Fibroblast of skin of scalp (primary cell): ENCODE measurements at places on chromosomes 2 and 18.

- no peak for DNase-seq
These were observed 79.5 kb upstream of the ALPP start for GRCh38 chr2:232299084-232299483.

- DNase-seq = no peak
These were observed 1291.6 kb upstream of the ZEB2 start for GRCh38 chr2:145811276-145812164.

- peak; percentile 70 for DNase-seq
These were observed 49.0 kb upstream of the BCL2L11 start for GRCh38 chr2:111071600-111072171.

- no peak for DNase-seq
These were observed 941 bp upstream of the MPPE1 start for GRCh38 chr18:11909061-11909455.

- no peak for DNase-seq
These were observed 48.2 kb upstream of the TAF1B start for GRCh38 chr2:9795071-9795470.

DNA sequence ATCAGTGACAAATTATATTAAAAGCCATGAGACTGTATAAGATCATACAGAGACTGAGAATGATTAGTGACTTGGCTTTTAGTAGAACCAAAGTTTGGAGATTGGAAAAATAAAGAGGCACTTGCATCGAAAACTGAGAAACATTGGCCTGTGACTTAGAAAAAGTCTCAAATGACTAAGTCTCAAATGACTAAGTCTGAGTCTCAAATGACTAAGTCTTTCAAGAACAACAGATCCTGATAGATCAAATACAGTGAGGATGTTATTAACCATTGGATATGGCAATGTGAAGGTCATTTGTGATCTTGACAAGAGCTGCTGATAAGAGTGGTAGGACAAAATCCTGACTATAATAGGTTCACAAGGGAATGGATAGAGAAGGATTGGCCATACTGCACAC, 135.5 kb upstream of the FANCL start:
- DNase-seq = no peak

DNA sequence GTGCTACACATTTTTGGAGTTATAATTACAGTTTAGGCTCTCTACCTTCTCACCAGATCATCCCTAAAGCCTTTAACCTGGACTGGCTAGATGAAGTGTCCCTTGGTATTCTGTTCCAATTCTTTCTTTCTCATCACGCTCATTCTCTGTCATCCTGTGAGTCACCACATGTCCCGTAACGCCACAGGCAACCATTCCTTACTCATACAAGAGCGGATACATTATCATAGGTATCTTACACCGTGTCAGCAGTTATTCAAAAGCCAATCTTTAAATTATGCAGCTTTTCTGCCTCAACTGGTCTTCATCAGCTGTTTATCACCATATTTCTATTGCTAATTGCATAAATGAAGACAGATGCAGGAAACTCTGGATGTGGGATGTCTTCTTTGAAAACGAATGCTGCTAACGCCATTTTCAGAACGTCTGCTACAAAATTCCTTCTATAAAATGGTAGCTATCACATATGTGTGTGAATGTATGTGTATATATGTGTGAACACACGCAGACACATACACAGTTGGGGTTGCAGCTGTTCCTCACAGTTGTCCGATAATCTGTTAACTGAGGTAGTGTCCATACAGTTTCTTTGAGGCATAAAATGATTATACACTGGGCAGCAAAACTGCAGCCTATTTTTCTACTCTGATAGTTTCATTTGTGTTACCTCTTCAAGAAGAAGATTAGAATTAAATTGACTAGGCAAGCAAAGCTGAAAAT, 47.9 kb downstream of the EML6 start:
- peak; percentile 54 for DNase-seq

DNA sequence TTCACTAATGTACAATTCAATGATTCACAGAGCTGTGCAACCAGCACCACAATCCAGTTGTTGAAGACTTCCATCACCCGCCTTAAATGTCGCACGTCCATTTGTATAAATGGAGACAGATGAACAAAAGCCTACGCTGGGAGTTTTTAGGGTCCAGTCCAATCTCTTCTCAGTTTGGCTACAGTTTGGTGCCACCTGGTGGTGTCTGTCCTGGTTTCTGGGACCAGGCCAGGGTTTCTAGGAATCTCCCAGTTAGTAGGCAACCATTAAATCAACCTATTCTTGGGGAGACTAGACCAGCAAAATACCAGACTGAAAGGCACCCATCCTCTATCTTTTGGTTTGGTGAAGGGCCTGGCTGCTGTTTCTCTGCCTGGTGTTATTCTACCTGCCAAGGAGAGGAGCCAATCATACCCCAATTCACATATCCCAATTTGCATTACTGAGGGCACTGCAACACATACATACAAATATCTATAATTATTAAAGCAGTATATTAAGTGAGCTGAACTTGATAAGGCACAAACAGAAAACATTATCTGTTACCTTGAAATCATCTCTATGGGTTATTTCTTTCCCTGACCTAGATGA, 3.2 kb upstream of the DDX1 start:
- DNase-seq = peak; percentile 66

DNA sequence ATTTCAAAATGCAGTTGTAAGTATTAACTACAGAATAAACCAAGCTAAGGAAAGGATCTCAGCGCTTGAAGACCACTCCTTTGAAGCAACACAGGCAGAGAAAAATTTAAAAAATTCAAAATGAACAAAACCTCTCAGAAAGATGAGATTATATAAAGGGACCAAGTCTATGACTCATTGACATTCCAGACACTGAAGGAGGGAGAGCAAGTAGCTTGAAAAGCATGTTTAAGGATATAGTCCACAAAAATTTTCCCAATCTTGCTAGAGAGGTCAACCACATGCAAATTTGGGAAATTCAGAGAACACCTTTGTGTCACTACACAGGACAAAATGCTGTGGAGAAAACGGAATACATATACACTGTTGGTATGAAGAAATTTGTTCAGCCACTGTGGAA, 112.6 kb upstream of the MC4R start:
- peak; percentile 84 for DNase-seq

- no peak for DNase-seq
These were observed 50.9 kb downstream of the CABYR start for GRCh38 chr18:24189664-24190346.

DNA sequence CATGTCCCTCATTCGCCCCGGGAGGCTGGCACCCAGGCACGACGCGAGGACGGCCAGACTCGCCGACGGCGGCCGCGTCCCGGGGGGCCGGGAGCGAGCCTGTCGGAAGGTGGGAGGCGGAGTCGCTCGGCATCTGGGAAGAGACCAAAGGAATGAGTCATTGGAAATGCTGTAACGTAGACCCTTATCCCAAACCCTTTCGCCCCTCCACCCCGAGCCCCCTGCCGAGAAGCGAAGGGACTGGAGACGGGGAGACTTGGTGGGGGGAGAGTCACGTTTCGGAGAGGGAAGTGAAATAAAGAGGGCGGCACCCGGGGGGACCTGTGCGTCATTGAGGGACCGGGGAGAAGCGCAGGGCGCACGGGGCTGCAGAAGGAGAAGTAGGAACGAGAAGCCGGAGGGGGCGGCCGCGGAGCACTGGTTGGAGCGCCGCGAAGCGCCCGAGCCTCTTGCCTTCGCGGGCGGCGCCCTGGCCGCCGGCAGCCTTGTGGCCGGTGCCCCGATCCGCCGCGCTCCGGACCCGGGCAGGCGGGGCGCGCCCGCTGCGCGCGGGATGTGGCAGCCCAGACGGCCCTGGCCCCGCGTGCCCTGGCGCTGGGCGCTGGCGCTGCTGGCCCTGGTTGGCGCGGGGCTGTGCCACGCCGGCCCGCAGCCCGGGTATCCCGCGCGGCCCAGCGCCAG, at the start of gene EMILIN2:
TSS of gene EMILIN2 (plus strand) at position 371 of the 681 bp plus-strand sequence. CDS start at position 554, 183 bp downstream.
- DNase-seq = peak; percentile 94

- no peak for DNase-seq
These were observed 275.7 kb upstream of the MMADHC start for GRCh38 chr2:149863227-149863626.

DNA sequence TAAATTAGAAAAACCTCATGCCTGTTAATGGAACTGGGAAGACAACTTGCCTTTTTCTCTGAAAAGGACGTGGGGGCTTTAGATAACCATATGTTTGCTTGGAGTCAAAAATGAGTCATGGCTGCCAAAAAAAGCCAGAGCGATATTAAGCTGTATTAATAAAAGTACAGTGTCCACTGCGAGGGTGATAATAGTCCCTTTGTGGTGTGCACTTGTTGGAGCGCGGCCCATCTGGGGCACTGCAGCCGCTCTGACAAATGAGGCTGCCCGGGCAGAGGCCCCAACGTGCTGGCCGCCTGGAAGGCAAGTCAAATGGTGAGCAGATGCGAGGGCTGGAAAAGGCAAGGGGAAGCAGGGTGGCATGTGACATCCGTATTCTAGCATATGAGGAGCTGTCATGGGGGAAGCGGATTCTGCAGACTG, 103.3 kb upstream of the NCK2 start:
- peak; percentile 4 for DNase-seq

DNA sequence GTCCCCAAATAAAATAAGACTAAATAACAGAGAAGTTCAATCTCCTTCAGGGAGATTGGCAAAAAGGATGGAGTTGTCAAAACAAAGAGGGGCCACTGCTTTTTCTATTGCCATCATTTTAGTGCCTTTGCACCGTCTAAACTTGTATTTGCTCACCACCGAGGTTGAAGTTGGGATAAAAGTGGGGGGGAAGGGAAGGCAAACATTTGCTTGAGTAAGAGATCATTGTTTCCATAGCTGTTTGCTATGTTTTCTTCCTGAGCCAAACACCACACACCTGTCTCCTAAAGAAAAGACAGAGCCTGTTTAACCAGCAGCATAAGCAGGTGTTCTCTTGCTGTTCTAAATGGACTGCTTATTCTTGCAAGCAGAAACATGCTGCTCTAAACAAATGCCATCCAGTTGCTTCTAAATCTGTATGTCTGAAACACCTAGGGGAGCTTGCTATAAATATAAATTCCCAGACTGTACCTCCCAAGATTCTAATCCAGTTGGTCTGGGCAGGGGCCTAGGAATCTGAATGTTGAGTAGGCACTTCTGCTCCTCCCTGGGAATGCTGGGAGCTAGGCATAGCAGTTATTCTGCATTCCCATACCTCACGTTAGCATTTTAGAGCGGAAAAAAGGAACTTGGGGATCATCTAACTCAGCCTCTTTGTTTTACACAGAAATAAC, 179.4 kb upstream of the ARL4C start:
- no peak for DNase-seq

DNA sequence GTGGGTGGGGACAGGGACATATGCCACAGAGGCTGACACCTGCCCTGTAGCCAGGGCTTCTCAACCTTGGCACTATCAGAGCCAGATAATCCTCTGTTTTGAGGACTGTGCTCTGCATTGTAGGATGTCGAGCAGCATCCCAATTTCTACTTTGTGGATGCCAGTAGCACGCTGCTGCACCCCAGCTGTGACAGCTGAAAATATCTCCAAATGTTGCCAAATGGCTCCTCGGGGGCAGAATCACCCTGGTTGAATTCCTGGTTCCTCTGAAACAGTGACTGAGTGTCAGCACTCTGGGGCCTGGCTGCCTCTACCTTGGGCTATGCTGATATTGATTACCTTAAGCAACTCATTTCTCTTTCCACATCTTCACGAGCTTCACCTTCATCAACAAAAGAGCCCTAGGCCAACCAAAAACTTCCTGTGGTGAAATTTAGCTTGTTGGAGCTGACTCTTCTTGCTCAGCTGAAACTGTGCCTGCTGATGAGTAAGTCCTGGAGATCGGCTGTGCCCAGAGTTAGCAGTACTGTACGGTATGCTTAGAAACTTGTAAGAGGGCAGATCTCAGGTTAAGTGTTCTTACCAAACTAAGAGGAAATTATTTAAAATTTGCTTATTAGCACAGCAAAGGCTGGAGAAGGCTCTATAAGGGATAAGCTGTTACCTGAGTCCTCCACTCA, 138.1 kb downstream of the SEPTIN10 start:
- DNase-seq = peak; percentile 38

GRCh38 chr2:60540074-60540473, 13.4 kb downstream of the BCL11A start:
- DNase-seq = no peak

DNA sequence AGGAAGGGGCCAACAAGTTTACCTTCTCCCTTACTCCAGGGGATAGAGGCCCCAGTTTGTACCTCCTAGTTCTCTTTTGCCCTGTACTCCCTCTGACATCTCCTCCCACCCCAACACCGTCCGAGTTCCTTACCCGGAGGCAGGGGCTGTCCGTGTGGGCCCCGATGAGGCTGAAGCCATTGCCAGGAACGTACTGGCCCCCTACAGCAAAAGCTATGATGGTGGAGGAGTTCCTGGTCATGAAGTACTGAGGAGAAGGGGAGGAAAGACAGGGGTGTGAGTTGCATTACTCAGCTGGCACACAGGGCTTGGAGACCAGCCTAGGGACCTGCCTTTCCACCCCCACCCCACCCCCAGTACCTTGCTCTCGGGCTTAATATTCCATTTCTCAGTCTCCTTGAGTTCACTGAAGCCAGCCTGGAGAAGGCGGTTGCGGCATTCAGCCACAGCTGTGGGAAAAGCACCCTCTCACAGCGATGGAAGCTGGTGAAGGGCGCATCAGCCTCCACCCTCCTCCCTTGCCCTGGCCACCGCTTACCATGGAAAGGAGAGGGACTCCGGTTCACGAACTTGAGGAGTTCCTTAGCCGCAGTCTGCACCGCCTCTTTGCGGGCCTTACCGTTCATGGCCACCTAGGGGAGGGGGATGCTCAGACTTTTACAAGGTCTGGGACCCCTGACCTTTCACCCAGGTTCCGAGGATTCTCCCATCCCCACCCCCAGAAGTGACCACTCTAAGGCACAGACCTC, 1.0 kb downstream of the DNPEP start:
- no peak for DNase-seq

DNA sequence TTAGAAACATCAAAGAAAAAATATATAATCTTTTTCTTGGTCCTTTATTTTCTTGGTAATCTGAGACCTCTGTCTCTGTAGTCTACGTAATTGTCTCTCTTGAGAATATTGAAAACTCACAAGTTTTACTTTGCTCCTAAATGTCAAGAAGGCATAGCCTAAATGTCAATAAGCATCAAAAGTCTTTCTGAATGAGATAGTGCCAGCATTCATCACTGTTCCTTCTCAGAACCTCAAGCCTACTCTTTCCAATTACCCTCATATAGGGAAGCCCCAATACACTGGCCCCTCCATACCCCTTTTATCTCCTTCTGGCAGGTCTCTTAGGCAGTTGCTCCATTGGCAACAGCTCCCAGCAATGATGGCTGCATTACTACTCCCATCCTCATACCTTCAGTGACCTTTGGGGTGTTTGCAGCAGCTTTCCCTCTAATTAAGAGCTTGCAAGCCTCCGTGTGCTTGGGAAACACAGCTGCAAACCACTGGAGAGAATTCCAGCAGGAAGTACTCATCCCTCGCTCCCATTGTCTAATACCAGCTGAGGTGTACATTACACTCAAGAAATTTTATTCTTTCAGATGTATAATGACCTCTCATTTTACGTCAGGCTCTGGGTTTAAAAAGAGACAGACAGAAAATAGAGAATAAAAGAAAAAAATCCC, 95.8 kb downstream of the KYNU start:
- DNase-seq = peak; percentile 23

GRCh38 chr2:212249451-212249850, 289.2 kb downstream of the ERBB4 start:
- DNase-seq = peak; percentile 7
